ENCODE measurements at places on chromosomes 6 and 20.
A peak's percentile ranks its signal among the peaks of the same experiment; 100 is the strongest.

DNA sequence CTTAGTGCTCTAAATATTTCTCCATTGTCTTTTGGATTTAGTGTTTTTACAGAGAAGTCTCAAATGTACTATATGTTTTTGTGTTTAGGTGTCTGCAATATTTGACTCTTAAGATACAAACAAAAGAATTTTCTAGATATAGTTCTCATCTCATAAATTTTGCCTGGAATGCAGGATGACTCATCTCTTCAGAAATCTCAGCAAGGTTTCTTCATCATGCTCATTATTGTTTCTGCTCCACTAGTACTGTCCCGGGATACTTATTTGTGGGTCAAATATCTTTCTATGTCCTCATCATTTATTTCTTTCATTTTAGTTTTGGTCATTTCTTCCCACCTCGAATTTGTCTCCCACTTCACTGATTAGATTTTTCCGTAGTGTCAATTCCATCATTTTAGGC lies 9.5 kb downstream of the AHI1 start:
- DNase-seq: no peak

- DNase-seq: no peak
These were observed 133.2 kb downstream of the SNX5 start for GRCh38 chr20:17835240-17835933.

DNA sequence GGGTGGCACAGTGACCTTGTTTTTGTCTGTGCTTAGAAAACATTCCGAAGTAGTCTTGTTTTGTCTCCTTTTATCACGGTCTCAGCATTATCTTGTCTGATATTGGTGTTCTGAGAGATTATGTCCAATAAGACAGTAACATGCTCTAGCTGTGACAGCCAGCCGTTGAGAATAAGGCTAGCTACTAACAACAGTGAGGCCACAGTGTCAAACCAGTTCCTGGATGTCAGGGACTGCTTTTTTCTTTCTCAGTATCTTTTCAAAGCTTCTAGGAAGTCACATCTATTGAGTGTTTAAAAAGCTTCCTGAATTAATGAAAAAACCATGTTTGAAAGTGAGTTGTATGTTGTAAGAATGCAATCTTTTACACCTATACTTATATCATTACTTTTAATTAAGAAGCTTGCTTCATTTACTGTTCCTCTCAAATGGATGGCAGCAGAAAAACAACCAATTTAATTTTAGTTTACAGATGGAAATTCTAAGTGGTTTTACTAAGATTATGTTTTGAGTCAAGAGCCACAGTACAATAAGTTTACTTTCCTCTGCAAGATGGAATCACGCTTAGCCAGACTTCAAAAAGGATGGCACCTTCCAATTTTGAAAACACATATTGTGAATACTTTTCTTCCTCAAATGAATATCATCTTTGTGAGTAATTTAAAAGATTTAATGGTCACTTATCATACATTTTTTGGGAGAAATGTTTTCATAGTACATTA lies 53.1 kb downstream of the MAP3K7 start:
- no peak for DNase-seq

- no peak for DNase-seq
These were observed 87.1 kb downstream of the PREX1 start for GRCh38 chr20:48740712-48741111.

DNA sequence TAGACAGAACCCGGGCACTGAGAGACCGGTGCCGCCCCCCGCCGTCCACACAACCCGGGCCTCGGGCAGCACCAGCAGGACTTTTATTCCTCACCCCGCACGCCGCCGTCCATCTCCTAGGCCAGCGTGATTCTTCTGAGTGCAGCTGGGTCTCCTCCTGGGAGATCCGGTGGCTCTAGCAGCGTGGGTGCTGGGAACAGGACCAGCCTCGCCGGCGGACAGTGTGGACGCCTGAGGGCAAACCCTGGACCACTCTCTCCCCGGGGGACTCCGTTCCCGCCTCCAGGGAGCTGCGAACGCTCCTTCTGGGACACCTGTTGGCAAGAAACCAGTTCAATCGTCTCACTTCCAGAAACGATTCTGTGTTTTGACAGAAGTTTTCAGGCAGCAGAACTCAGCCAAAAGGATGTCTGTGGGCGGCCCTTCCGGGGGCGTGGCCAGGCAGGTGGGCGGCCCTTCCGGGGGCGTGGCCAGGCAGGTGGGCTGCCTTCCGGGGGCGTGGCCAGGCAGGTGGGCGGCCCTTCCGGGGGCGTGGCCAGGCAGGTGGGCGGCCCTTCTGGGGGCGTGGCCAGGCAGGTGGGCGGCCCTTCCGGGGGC lies 130.7 kb downstream of the DLL1 start:
- DNase-seq: peak; percentile 42

DNA sequence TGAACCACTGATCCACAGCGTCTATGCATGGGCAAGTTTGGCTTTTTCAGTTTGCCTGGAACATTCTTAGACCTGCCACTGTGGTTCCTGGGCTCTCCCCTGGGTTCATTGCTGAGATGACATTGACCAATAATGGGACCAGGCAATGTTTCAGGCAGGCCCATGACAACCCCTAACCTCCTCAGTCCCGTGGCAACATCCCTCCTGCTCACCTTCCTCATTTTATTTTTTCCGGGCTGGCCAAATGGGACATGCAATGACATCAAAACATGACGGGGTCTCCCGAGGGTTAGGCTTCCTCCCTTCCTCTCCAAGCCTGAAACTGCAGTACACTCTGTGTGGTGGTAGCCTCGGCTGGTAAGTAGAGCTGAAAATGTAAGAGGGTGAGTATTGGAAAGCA lies 234.0 kb upstream of the RREB1 start:
- DNase-seq: no peak

DNA sequence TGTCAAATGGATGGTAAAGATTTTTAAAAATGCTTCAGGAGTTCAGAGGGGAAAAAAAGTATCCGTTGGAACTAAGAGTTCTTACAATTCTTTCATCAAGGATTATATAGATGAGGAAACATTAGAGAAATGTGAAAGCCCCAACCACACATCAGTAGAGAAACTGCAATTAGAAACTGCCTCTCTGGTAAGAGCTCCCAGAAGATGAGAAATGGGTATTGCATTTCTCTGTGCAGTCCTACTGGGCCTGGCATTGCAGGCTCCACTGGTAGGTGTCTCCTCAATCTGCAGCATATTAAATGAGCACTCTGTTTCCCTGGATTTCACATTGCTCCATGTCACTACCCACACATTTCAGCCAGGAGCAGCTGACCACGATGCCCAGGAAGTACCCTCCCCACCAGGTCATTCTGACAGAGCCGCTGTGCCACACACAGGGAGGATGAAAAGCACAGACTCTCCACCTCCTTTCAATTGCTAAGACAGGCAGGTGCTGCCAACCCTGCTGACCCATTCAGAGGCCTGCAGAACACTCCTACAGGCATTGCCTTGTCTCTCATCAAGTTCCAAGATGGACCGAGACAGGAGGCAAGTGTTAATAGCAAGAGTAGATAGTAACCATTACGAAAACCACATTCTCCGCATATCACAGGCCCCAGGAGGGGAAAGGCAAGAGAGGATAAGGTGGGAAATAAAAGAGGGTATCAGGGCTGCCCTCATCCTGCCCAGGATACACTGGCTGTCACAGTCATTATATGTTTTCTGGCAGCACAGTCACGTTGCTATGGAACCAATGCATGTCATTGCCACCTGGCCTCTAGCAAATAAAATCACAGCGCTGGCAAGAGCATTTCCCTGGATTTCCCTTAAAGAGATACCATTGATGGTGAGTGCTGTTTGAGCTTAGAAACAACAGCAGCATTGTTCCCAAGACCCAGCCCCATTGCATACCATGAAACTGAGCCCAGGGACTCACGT lies 241.7 kb downstream of the ATXN1 start:
- DNase-seq: no peak

GRCh38 chr6:12769556-12770256 lies 53.1 kb downstream of the PHACTR1 start:
- no peak for DNase-seq

- peak; percentile 19 for DNase-seq
These were observed 677.6 kb downstream of the KIF16B start for GRCh38 chr20:15895560-15896084.

GRCh38 chr6:137746264-137746663 lies 120.8 kb upstream of the TNFAIP3 start:
- DNase-seq: no peak

- peak; percentile 63 for DNase-seq
These were observed 54.8 kb upstream of the AKIRIN2 start for GRCh38 chr6:87756858-87757257.

DNA sequence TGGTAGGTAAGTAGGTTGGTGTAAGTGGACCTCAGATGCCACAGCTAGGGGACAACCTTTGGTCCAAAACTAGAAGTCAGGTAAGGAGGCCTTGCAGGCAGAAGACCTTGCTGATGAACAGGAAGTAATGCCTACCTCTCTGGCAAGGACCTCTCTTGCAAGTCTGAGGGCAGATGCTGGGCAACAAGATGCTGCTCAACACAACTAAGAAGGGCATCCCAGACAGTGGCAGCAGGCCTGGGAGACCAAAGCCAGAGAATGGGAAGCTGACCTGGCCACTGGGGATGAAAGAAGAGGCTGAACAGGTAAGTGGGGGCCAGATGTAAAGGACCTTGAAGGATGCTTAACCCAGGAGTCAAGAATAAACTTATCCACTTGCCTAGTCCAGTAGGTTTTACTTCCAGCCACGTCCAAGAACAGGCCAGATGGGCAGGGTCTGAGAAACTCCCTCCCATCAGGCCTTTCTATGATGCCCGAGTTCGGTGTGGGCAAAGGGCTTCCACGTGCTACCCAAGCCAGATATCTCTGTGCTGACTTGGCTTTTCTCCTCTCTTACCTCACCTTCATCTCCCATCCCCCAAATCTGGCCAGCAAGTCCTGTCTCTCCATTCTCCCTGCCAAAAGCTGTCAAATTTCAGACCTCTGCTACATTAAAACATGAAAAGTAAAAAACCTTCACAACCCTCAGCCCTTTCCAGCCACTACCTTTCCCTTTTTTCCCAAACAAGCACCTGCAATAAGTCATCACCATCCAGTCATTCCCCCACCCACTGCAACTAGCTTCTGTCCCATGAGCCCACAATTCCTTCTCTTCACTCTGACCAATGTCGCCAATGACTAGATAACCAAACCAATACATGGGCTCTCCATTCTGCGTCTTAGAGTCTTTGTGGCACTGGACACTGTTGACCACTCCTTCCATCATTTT lies 11.5 kb upstream of the PLCG1 start:
- no peak for DNase-seq

GRCh38 chr20:38434301-38434741 lies 807 bp downstream of the SNHG17 start:
- peak; percentile 50 for DNase-seq

GRCh38 chr20:45110301-45110700 lies 4.7 kb downstream of the WFDC5 start:
- no peak for DNase-seq

- no peak for DNase-seq
These were observed 170.7 kb downstream of the SMOC2 start for GRCh38 chr6:168611691-168612090.
